Spinal cord (tissue), 10 donors: ENCODE measurements at places on chromosomes 3 and 15. TPM values are rescaled to one million over a fixed set of nuclear protein-coding genes. Genes with fewer than 3 reads are reported as not detected.

DNA sequence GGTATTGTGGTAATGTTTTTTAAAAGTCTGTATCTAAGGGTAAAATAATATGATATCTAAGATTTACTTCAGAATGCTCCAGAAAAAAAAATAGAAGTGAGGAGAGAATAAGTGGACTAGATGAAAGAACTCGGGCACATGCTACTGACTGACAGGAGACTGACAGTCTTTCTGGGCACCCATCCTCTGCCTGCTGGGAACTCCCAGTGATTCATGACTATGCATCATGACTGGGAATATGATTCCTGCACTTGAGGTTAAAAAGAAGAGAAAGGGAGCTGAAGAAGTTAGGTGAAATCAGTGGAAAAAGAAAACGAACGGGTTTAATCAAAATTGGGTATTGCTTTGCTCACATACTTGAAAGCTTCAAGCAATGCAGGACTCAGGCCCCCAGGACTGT is 35.7 kb upstream of the SPSB4 start:
- H3K27ac ChIP-seq, result no peak overlapping the region
- no peak overlapping the region for H3K4me3 ChIP-seq
- H3K4me1 ChIP-seq, result no peaks in the 10 kb centered on the region
- no peaks in the 10 kb centered on the region for H3K36me3 ChIP-seq

DNA sequence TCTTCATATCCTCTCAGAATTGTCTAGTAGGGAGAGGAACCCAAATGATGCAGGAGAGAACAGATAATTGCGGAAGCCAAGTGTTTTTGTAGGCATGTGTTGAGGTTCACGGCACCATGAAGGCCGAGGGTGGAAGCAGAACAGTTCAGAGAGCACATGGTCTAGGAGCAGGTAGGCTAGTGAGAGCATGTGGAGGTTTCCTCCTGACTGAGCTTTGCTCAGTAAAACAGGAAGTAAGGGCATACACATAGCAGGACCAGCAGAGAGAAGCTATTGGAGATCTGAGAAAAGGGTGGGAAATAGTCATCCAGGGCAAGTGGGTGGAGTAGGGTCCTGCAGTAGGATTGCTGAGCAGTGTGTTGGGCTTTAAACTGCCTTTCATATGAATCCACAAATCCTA is 491.1 kb downstream of the FHIT start:
- DNase-seq, result no peak
- H3K4me3 ChIP-seq, result no peak overlapping the region
- no peaks in the 10 kb centered on the region for H3K36me3 ChIP-seq

Gene ACKR2
- 2.5 TPM for total RNA-seq

- H3K4me3 ChIP-seq, result no peak overlapping the region
- H3K4me1 ChIP-seq, result no peaks in the 10 kb centered on the region
- H3K27ac ChIP-seq, result no peak overlapping the region
- no peaks in the 10 kb centered on the region for H3K27me3 ChIP-seq
- DNase-seq, result no peak
- no peaks in the 10 kb centered on the region for H3K36me3 ChIP-seq
Observed at GRCh38 chr3:30980993-30981392, 86.5 kb upstream of the GADL1 start.
